ENCODE measurements at places on chromosomes 3 and 15. TPM values are rescaled to one million over a fixed set of nuclear protein-coding genes. Genes with fewer than 3 reads are reported as not detected.
A peak's percentile ranks its signal among the peaks of the same experiment; 100 is the strongest.

DNA sequence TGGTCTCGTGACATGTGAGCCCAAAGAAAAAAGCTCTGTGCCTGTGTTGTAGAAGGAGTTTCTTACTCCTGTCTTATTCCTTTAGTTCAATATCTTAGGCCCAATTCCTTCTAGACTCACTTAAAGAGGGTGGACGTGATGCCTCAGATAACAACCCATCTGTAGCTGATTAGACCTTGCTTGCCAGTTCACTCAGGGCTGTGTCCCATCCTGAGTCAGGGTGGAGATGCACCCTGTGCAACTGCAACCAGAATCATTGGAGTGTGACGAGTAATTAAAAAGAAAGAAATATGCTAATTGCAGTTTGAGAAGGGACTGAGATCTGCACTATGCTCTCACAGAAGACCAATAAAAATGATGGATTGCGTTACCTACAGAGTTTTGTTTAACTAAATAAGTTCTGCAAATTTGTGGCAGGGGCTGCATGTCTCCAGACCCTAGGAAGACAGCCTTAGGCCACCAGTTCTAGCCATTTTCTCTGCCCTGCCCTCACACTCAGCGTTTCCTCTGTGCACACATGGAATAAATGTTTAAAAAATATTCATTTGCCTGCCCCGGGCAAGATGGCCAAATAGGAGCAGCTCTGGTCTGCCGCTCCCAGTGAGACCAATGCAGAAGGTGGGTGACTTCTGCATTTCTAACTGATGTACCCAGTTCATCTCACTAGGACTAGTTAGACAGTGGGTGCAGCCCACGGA is 83.0 kb downstream of the MOBP start:
- H3K36me3 ChIP-seq: no peaks in the 10 kb centered on the region
- H3K4me3 ChIP-seq: no peak overlapping the region
- DNase-seq: no peak
- no peaks in the 10 kb centered on the region for H3K4me1 ChIP-seq
- no peak overlapping the region for H3K27ac ChIP-seq
- H3K27me3 ChIP-seq: peaks cover 10% of the 10 kb centered on the region

DNA sequence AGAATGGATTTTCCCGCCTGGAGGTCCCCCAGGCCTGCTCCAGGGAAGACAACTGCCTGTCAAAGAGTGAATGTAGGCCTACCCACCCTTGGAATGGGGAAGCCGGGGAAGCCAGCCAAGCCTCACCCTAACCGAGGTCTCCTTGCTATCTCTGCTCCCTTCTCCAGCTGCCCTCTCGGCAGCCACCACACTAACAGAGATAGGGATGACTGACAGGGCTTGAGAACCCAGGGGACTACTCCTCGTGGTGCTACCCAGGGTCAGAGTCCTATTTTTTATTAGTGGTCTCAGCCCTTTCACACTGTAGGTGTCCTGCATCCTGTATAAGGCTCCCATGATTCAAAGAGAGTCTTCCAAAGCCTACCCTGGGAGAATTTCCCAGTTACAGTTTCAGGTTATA is 160.6 kb upstream of the CHRM5 start:
- no peak overlapping the region for H3K4me3 ChIP-seq
- no peak overlapping the region for H3K27ac ChIP-seq
- peaks cover 2% of the 10 kb centered on the region for H3K27me3 ChIP-seq
- no peaks in the 10 kb centered on the region for H3K4me1 ChIP-seq

DNA sequence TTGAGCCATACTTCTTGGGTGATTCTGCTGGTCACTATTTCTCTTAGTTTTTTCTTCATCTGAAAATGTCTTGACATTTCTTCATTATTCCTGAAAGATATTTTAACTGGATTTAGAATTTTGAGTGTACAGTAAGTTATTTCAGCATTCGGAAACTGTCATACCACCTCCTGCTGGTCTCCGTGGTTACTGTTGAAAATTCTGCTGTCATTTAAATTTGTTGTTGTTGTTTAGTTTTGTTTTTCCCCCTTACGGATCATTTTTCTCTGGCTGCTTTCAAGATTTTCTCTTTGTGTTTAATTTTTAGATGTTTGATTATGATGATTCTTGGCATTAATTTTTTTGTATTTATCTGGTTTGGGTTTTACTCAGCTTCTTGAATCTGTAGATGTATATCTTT is 100.5 kb downstream of the CHRNA7 start:
- H3K4me1 ChIP-seq: no peaks in the 10 kb centered on the region
- H3K27me3 ChIP-seq: peaks cover 12% of the 10 kb centered on the region
- H3K4me3 ChIP-seq: no peak overlapping the region
- no peak for DNase-seq

DNA sequence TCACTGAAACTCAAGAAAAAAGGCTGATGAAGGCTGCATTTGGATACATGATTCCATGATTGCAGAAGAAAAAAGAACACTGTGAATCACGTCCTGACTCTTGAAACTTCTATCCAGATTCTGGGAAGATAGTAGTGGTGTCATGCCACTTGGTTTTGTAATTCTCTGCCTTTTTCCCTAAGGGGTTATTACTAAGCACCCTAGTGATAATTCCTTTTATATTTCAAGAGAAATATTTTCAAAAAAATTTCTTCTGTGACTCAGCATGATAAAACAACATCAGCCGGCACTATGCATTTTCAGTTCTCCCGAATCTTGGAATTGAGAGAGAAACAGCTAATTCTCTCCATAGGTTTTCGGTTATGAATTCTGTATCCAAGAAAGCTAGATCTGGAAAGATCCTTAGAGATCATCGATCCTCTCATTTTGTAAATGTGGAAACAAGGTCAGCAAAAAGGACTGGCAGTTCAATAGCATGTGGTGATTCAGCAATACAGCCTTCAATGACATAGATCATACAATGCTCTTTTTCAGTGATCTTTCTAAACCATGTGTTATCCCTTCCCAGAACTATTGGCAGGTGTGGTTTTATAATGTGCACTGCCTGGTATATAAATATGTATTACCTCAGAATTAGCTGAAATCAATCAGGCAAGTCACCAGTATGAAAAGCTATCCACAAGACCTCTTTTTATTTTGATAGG is 42.6 kb upstream of the TP63 start:
- no peaks in the 10 kb centered on the region for H3K27me3 ChIP-seq
- no peaks in the 10 kb centered on the region for H3K36me3 ChIP-seq
- H3K4me3 ChIP-seq: no peak overlapping the region
- DNase-seq: no peak
- H3K27ac ChIP-seq: no peak overlapping the region
- H3K4me1 ChIP-seq: peaks cover 16% of the 10 kb centered on the region

DNA sequence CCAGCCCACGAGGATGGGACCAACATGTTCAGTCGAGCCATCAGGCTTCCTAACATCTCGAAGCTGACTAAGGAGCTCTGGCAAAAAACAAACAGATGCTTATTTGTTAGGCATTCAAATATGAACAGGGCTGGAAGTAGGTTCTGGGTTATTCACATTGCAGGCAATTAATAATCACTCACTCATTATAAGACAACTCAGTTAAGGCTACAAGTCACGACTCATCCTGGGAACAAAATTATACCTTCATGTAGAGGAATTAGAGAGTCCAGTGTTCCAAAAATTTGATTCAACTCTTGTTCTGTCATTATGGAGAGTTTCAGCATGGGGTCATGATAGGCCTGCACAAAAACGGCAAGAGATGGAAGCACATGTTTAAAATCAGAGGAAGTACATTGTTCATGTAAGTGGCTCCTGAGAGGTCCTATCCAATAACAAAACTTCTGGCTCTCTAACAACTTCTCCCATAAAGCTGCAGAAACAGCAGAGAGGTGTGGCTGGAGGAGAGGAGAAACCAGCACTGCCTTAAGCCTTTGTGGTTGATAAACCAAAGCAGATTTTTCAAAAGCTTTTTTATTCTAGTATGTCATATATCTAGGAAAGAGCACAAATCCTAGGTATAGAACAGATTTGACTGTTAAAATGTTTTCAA is 50.6 kb downstream of the ARHGEF3 start:
- no peak overlapping the region for H3K4me3 ChIP-seq
- H3K4me1 ChIP-seq: peaks cover 58% of the 10 kb centered on the region
- no peaks in the 10 kb centered on the region for H3K27me3 ChIP-seq
- peaks cover 77% of the 10 kb centered on the region for H3K36me3 ChIP-seq
- H3K27ac ChIP-seq: peak overlapping the region; percentile 76

DNA sequence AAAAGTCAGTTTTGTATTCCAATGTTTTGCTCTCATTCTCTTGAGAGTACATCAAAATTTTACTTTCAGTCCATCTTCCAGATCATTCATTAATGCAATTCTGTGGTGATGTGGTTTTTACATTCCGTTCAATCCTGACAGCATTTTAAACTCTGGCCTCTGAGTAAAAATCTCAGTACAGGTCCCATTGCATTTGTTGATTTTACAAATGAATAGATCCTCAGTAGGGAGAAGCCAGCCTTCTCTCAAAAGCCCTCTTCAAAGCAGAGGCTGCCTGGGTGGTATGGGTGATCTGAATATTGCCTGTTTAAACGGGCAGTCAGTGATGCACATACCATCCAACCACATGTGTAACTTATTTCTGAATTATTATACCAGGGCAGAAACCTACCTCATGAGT is 72.5 kb upstream of the TSC22D2 start:
- no peak overlapping the region for H3K4me3 ChIP-seq
- H3K27ac ChIP-seq: no peak overlapping the region

GRCh38 chr3:183517607-183518006 is 37.9 kb downstream of the KLHL6 start:
- H3K27ac ChIP-seq: peak overlapping the region; percentile 16
- no peak for DNase-seq
- no peak overlapping the region for H3K4me3 ChIP-seq
- H3K4me1 ChIP-seq: peaks cover 64% of the 10 kb centered on the region

- peaks cover 8% of the 10 kb centered on the region for H3K36me3 ChIP-seq
- H3K4me1 ChIP-seq: peaks cover 7% of the 10 kb centered on the region
- no peak overlapping the region for H3K4me3 ChIP-seq
- H3K27me3 ChIP-seq: no peaks in the 10 kb centered on the region
Measured at GRCh38 chr3:141448606-141449220, 38.1 kb upstream of the RASA2 start.

DNA sequence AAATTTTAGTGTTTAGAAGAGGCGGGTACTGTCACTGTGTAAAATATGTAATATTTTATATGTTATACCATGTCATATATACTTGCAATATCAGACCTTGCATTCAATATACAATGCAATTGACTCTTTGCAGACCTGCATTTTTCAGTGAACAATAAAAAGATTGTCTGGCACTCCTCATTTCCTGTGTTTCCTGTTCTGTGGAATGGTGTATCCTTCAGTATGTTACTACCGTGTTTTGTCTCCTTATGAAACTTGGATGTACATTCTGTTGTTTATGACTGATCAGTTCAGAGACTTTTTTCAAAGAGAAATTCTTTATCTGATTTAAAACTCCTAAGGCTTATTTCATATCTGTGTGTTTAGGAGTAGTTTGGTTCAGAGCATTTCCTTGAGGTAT is 31.5 kb downstream of the APH1B start:
- H3K4me1 ChIP-seq: no peaks in the 10 kb centered on the region
- H3K27ac ChIP-seq: no peak overlapping the region
- no peak for DNase-seq
- H3K36me3 ChIP-seq: no peaks in the 10 kb centered on the region
- H3K27me3 ChIP-seq: no peaks in the 10 kb centered on the region

GRCh38 chr3:175005881-175006280 is 146.7 kb downstream of the NAALADL2 start:
- no peak for DNase-seq
- H3K4me3 ChIP-seq: no peak overlapping the region
- no peaks in the 10 kb centered on the region for H3K36me3 ChIP-seq
- H3K27ac ChIP-seq: no peak overlapping the region
- no peaks in the 10 kb centered on the region for H3K27me3 ChIP-seq
- H3K4me1 ChIP-seq: no peaks in the 10 kb centered on the region

DNA sequence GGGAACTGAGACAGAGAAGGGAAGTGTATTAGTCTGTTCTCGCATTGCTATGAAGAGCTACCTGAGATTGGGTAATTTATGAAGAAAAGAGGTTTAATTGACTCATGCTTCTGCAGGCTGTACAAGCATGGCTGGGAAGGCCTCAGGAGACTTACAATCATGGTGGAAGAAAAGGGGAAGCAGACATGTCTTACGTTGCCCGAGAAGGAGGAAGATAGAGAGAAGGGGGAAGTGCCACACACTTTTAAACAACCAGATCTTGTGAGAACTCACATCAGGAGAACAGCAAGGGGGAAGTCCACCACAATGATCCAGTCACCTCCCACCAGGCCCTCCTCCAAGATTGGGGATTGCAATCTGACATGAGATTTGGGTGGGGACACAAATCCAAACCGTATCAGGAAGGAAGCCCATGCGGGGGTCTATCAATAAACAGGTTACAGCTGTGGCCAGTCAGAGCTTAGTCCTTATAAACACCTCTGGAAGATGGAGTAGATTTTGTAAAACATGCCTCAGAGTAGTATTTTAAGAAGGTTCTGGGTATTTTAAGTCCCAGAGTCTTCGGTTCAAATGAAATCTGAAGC is 153.9 kb downstream of the GHSR start:
- DNase-seq: no peak
- H3K27me3 ChIP-seq: no peaks in the 10 kb centered on the region
- no peak overlapping the region for H3K4me3 ChIP-seq
- no peaks in the 10 kb centered on the region for H3K4me1 ChIP-seq
- H3K27ac ChIP-seq: no peak overlapping the region

RTP2 gene
- total RNA-seq: not detected

AQP9 gene
- not detected for total RNA-seq

TCAIM gene
- 14.3 TPM for total RNA-seq

PLSCR2 gene
- not detected for total RNA-seq

GOLGA8T gene
- not detected for total RNA-seq

DNAH12 gene
- 0.07 TPM for total RNA-seq

CSK gene
- total RNA-seq: 260 TPM

PIK3R4 gene
- total RNA-seq: 28.4 TPM

GOLGA8K gene
- 0.49 TPM for total RNA-seq

CLDN18 gene
- not detected for total RNA-seq

KCNMB3 gene
- 0.34 TPM for total RNA-seq

TRIM42 gene
- not detected for total RNA-seq

Data from activated CD8-positive, alpha-beta T cell treated with anti-CD3 and anti-CD28 coated beads for 36 hours (primary cell).